ENCODE measurements at places on chromosomes 13 and 19. TPM values are rescaled to one million over a fixed set of nuclear protein-coding genes. Genes with fewer than 3 reads are reported as not detected.

Gene F7
- total RNA-seq: not detected

Gene ADGRE2
- total RNA-seq: 0.60 TPM

Gene OR7G2
- total RNA-seq: not detected

Gene PSG3
- total RNA-seq: not detected

Gene ZNF415
- total RNA-seq: 1.3 TPM

Gene ZNF440
- total RNA-seq: 9.5 TPM

Gene DPP9
- 14.2 TPM for total RNA-seq

Gene SSC5D
- total RNA-seq: not detected

- no peak for DNase-seq
Measured at GRCh38 chr13:30138511-30138910, 168.8 kb downstream of the KATNAL1 start.

GRCh38 chr19:31085125-31085524 is 264.1 kb downstream of the TSHZ3 start:
- DNase-seq: no peak

DNA sequence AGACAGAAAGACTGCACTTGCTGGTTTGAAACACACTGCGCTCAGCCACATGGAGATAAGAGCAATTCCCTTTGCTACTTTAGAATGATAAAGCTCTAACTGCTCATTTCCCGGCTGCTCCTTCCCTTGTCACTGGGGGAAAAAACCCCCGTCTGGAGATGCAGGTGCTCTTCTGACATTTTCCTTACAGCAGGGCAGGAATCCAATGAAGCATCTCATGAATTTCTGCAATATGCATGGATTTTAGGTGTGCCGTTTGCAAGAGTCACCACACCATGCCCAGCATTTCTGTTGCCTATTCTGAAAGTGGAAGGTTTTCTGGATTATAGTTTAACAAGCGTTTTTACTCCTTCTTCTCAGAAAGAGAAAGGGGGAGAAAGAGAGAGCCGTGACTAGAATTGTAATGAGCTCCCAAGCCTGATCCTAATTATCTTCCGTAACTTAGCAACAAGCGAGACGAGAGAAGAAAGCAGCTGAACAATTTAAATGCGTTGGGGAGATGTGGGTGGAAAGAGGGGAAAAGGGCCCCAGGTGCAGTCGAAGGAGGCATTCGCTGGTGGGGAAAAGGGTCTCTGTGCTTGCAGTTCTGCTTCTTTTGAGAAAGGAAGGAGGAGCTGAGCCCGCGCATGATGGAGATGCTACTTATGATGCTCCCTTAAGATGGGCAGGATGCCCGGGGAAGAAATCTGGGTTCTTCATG is 76.6 kb upstream of the SPATA13 start:
- no peak for DNase-seq

DNA sequence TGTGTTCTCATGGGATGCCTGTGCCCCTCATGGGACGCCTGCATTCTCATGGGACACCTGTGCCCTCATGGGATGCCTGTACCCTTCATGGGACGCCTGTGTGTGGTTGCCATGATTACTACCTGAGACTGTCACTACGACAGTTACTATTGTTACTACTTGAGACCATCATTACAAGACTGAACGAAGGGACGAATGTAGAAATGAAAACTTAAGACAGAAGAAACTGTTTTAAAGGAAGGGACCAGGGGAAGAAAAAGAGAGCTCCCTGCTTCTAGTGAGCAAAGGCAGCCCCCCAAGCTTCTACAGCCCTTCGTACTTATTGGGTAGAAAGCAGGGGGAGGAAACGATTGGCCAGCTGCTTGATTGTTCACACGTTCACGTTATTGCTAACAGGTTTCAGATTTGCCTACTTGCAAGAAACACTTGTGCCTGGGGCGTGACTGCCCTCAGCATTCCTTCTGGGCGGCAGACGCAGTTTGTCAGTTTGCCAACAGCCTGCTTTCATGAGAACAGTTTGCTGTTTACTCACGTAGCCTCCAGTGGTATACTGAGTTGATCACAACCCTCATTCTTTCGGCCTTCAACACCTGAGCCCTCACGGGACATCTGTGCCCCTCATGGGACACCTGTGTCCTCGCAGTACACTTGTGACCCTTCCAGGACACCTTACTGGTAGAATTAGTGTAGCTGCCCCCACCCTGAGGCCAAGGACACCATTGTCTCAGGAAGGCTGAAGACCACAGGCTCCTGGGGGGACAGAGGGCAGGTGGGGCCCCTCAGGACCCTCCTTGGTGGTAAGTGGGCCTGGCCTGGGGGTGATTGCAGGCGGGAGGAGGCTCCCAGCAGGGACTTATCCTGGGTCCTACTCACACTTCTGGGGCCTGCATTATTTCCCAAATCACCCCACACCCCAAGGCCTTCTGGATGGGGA is 2.5 kb upstream of the S1PR4 start:
- no peak for DNase-seq

GRCh38 chr13:39263531-39263930 is 225.3 kb downstream of the NHLRC3 start:
- DNase-seq: no peak

- no peak for DNase-seq
Measured at GRCh38 chr13:111936267-111936925, 130.6 kb upstream of the SOX1 start.

GRCh38 chr13:98584668-98585397 is 7.9 kb upstream of the STK24 start:
- DNase-seq: no peak

GRCh38 chr13:48113756-48114130 is 18.8 kb upstream of the MED4 start:
- DNase-seq: no peak

DNA sequence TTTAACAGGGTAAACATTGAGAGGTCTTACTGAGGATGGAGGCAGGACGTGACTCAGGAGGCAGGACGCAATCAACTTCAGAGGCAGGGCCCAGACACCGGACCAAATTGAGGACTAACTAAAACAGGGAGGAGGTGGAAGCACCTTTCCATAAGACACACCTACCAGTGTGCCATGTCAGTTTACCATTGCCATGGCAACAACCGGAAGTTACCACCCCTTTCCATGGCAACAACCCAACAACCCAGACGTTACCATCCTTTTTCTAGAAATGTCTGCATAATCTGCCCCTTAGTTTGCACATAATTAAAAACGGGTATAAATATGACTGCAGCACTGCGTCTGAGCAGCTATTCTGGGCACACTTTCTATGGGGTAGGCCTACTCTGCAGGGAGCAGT is 53.5 kb upstream of the SOX21 start:
- no peak for DNase-seq

GRCh38 chr19:39865186-39865585 is 19.0 kb upstream of the FBL start:
- no peak for DNase-seq

DNA sequence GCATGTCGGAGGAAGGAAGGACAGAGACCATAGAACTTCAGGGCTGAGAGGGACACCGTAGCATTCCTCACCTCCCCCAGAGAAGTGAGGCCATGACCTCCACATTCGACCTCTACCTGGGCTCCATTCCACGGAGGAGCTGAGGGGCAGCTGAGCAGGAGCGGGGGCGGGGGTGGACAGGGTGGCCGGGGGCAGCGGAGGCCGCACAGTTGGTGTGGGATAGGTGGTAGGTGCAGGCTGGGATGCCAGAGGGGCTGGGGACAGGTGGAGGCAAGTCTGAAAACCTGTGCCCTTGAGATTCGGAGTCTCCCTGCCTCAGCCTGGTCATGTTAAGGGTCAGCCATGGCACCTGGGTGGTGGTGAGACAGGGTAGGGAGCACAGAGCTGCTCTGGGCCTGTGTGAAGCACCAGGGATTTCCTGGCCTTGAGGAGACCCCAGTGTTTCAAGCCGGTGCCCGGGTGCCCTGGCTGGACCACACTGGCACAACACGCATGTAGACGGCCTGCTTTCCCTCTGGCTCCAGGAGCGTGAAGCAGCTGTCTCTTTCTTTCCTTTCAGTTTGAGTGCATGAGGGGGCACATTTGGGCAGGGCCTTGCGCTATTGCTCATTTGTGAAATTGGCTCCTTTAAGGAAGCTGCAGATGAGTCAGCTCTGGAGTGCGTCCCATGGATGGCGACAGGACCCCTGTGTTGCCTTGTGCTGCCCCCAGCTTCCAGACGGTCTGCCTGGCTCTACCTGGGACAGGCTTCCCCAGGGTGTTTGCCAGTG is 51.8 kb downstream of the TSSK6 start:
- DNase-seq: no peak

DNA sequence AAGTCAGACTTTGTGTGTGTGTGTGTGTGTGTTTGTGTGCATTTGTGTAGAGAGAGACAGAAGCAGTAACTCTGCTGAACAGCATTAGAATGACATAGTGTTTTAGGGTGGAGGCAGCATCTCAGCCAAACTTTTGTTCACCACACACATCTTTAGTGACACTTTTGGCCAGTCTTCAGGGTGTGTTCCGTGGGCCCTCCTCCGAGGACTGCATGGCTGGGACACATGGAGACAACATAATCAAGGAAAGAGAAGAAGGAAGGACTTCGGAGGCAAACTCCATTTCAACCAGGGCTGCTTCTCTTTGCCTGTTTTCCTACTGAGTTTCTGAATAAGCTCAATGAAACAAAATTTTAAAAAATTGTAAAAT is 205.1 kb downstream of the LHFPL6 start:
- no peak for DNase-seq

DNA sequence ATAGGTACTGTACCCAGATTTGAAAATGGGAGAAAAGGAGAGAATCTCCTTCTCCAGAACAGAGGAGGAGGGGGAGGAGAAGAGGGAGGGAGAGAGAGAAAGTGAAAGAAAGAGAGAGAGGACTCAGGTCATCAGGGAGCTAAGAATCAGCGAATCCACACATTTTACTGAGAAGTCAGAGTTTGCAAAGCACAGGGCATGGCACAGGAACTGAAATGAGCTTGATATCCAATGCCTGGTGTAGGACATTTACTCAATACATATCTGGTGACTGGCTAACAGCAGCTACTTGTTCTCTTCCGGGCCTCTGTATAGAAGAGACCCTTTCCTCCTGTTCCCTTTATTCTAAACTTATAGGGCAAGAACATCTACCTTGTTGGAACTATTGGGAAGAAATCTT is 375.1 kb downstream of the KLF5 start:
- no peak for DNase-seq

DNA sequence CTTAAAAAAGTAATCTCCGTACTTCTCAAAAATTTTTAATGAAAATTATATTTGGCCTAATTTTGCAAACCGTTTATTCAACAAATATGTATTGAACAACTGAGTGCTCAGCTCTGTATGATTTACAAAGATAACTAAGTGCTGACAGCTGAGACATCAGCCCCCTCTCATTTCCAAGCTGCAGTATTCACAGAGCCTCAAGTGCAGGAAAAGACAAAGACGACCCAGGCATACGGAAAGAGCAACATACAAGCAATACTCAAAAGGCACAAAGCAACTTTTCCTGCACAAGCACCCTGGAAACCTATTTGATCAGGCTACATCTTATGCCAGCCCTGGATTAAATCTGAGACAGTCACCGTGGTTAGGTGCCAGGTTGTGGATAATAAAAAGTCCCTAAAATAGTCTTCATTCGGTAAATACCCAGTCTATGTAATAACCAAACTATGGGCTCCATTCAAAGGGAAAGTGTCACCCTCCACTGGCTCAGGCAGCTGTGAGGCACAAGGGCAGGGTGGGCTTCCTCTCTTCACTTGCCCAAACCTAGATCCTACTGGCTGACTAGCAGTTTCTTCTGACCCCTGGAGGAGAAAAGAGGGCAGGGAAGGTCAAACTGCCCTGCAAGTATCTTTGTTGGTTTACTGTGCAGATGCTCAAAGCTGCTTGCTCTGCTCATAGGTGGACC is 65.5 kb downstream of the TBC1D4 start:
- no peak for DNase-seq

DNA sequence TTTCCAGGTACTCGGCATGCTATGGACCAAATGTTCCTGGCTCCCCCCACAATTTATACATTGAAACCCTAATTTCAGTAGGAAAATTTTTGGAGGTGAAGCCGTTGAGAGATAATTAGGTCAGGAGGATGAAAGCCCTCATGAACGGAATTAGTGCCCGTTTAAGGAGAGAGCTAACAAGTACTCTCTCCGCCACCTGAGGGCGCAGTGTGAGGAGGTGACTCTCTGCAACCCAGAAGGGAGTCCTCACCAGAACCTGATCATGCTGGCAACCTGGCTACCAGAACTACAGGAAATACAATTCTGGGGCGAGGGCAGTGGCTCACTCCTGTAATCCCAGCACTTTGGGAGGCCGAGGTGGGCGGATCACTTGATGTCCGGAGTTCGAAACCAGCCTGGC is 397.8 kb downstream of the SLITRK5 start:
- DNase-seq: no peak

- DNase-seq: no peak
Measured at GRCh38 chr19:40110570-40110969, 19.8 kb upstream of the ZNF780A start.

DNA sequence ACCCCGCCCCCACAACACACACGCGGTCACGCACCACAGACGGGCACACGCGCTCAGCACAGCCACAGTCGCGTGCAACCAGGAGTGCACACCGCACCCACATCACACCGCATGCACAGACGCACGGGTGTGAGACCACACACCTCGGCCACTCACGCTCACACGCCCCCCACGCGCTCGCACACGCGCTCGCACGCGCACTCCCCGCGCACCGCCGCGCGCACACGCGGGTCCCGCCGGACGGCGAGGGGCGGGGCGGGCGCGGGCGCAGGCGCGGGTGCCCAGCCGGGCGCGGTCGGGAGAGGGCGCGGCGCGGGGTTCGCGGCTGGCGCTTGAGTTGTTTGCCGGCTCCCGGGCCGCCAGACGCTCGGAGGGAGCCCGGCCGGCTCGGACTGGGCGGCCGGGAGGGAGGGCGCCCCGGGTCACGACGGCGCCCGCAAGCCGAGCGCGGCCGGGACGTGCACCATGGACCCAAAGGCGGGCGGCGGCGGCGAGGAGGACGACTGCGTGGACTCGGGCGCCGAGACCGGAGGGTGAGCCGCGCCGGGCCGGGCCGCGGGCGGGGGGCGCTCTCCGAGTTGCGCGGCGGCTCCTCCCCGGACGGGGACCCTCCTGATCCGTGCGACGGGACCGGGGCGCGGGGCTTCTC is at the start of gene FAM124A:
Gene FAM124A, plus strand, starts transcription at position 362 of the 649 bp plus-strand sequence. Its CDS starts 104 bp downstream, at position 466.
- peak; percentile 49 for DNase-seq

DNA sequence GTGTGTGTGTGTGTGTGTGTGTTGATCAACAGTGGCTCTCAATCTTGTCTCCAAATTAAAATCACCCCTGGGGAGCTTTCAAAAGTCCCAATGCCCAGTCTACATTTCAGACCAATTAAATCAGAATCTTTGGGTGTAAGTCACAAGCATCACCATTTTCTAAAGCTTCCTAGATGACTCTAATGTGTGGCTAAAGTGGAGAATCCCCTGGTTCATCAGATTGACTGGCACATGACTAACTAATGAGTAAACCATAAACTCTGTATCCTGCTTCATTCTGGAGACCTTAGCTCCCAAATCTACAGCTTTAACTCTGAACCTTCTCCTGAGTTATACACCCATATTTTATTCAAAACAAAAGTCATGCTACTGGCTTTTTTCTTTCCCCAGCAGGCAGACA is 131.3 kb downstream of the SUCLA2 start:
- no peak for DNase-seq

- no peak for DNase-seq
Measured at GRCh38 chr13:79973533-79973963, 367.4 kb downstream of the SPRY2 start.

DNA sequence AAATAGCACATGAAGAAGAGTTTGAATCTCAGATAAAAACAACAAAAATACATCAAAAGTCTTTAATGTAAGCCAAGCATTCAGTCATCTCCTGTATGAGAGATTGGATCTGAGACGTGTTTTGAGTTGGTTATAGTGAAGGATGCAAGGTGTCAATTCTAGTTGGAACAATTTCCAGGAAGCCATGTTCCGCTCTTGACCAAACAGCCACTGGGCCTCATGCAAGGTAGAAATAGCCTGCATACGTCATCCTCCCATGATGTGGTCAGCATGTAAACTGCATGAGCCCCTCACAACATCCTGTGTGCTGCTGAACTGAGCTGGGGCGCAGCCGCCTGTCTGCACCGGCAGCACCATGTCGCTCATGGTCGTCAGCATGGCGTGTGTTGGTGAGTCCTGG is at the start of gene KIR3DL3:
Gene KIR3DL3, plus strand, starts transcription at position 301 of the 400 bp plus-strand sequence. Its CDS starts 55 bp downstream, at position 356.
- no peak for DNase-seq
